ENCODE measurements at places on chromosomes 12 and 14.
A peak's percentile ranks its signal among the peaks of the same experiment; 100 is the strongest.

- H3K27me3 ChIP-seq = no peaks in the 10 kb centered on the region
- no peaks in the 10 kb centered on the region for H3K4me1 ChIP-seq
- H3K36me3 ChIP-seq = no peaks in the 10 kb centered on the region
- H3K4me3 ChIP-seq = no peak overlapping the region
- DNase-seq = no peak
- no peak overlapping the region for H3K27ac ChIP-seq
These were observed 36.7 kb downstream of the TRMT5 start for GRCh38 chr14:60944204-60944603.

DNA sequence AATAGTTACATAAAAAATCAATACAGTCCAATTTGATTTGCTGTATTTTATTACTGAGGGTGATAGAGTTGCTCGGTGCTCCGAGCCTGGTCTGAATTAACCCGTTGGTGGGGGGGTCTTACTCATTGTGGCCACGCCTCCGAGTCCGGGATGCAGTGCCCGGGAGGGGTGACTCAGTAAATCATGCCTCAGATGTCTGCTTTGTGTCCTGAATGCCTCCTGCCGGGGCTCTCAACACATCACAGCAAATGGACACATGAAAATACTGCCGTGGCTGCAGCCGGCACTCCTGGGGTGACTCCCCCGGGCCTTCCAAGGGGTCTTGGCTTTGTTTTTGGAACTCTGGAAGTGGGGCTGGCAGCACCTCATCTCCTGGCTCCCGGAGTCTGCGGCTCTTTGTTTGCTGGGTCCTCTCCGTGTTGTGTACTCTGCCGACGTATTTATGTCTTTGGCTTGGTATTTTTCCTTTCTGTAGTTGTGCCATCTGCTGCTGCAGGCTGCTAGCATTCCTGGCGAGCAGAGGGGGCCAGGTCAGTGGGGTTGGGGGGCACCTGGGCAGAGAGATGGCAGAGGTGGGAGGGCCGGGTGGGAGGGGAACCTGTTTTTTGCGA, 129.0 kb downstream of the AACS start:
- no peak for DNase-seq
- H3K4me1 ChIP-seq = peaks cover 33% of the 10 kb centered on the region
- no peaks in the 10 kb centered on the region for H3K36me3 ChIP-seq
- no peaks in the 10 kb centered on the region for H3K27me3 ChIP-seq
- H3K27ac ChIP-seq = no peak overlapping the region
- peak overlapping the region; percentile 36 for H3K4me3 ChIP-seq

GRCh38 chr14:100584056-100585031, 2.9 kb downstream of the BEGAIN start:
- peaks cover 7% of the 10 kb centered on the region for H3K4me1 ChIP-seq
- H3K27ac ChIP-seq = no peak overlapping the region
- H3K4me3 ChIP-seq = no peak overlapping the region
- H3K36me3 ChIP-seq = no peaks in the 10 kb centered on the region
- no peak for DNase-seq

- H3K4me3 ChIP-seq = no peak overlapping the region
- no peaks in the 10 kb centered on the region for H3K27me3 ChIP-seq
- H3K27ac ChIP-seq = no peak overlapping the region
- DNase-seq = no peak
- H3K4me1 ChIP-seq = no peaks in the 10 kb centered on the region
These were observed 9.9 kb downstream of the PMEL start for GRCh38 chr12:55955800-55956508.

- H3K27ac ChIP-seq = no peak overlapping the region
- no peak overlapping the region for H3K4me3 ChIP-seq
- no peaks in the 10 kb centered on the region for H3K4me1 ChIP-seq
- DNase-seq = no peak
- peaks cover 50% of the 10 kb centered on the region for H3K36me3 ChIP-seq
These were observed 16.1 kb downstream of the ERP29 start for GRCh38 chr12:112029301-112029700.
